NCI-H2171 treated with DMSO at 0.1 percent for 48 hours (cell line): ENCODE measurements at places on chromosomes 12 and 14.

GRCh38 chr12:117352206-117352605, 9.2 kb downstream of the NOS1 start:
- no peak for DNase-seq

DNA sequence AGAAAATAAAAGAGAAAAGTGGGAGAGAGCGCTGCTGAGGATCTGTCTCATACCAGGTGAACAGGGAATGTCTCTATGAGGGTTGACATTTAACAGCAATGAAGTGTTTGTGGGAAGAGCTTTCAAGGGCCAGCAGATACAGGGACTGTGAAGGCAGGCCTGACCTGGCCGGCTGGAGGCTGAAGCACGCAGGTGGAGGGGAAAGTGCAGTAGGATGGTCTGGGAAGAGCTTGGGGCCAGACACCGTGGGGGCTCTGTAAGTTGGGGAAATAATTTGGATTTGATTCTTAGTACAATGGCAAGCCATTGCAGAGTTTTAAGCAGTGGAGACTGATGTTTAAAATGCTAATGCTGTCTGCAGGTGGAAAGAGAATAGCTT, 23.8 kb upstream of the DHRS2 start:
- DNase-seq: no peak

- DNase-seq: no peak
Observed at GRCh38 chr14:77339407-77339806, 18.6 kb downstream of the GSTZ1 start.

- DNase-seq: no peak
Observed at GRCh38 chr12:4535871-4536270, 2.8 kb upstream of the RAD51AP1 start.

- no peak for DNase-seq
Observed at GRCh38 chr12:103331643-103332042, 164.1 kb downstream of the C12orf42 start.

GRCh38 chr12:50104417-50105366, 884 bp downstream of the GPD1 start:
- DNase-seq: no peak

DNA sequence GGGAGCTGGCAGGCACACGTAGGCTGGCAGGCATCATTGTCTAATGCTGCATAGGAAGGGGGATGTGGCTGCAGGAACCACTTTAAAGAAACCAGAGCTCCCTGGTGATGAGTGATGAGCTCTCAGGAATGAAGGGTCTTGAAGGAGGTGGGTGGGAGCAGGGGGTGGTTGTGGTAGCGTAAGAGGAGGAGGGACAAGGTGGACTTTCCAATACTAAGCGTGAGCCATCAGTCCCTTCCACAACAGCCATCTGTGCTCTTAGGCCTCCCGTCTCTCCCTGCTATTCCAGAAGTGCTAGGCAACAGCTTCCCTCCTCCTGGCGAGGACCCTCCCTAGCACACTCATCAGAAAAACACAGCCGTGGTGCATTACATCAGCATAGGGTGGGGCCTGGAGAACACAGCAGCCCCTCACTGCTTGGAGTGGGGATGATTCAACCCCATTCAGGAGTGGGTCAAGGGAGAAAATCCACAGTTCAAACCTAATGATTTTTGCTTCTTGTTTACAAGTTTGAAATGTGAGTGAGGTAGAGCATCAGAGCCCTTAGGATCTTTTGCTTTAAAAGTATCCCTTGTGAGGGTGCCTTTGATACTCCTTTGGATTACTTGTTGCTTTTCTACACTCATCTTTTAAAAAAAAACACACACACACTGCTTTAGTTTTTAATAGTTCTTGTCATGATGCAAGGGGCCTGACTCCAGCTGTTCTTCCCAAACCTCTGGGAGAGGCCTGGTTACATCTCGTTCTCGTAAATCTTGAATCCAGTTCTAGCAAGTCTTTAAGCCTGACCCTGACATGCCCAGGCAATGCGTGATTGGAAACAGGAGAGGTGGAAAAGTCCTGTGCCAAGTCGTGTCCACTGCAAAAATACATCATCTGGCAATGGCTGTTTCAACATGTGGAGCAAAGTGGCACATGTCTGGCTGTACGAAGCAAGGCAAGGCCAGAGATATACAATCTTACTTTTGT, 356.4 kb upstream of the DDHD1 start:
- DNase-seq: no peak

DNA sequence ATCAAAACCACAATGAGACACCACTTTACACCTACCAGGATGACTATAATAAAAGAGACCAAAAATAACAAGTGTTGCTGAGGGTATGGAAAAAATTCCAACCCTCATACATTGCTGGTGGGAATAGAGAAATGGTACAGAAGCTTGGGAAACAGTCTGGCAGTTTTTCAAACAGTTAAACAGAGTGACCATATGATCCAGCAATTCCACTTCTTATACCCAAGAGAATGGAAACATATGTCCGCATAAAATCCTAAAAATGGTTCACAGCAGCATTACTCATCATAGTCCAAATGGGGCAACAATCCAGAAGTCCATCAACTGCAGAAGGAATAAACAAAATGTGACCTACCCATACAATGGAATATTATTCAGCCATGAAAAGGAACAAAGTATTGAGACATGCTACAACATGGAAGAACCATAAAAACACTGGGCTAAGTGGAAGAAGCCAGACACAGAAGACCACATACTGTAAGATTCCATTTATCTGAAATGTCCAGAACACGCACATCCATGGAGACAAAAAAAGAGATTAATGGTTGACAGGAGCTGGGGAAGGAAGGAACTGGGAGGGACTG, 44.5 kb downstream of the CHGA start:
- DNase-seq: no peak

DNA sequence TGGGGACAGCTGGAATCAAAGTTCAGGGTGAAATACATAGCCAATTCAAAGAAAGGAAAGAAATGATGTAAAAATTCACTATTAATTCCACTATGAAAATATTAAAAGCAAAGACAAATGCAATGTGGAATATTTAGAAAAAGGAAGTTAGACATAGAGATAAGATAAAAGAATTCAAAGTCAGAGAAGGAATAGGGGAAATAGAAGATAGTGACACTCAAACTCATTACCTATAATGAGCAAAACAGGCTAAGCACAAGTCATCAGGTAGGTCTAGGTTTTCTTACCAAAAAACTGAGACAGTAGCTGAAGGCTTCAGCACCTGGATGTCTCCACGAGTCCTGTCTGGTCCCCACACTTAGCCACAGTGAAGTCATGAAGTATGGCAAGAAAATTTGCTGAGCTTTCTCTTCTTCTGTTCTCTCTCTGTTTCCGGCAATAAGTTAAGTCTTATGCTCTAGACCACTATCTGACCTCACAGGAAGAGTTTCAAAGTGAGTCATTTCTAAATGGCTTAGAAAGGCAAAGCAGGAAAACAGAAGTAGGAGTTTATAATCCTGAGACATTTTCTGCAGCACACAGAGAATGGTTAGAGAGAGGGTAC, at the start of gene C3AR1:
Gene C3AR1 (minus strand): TSS at position 369 of the 604 bp plus-strand sequence. CDS start 6,174 bp downstream, outside the sequence.
- no peak for DNase-seq

DNA sequence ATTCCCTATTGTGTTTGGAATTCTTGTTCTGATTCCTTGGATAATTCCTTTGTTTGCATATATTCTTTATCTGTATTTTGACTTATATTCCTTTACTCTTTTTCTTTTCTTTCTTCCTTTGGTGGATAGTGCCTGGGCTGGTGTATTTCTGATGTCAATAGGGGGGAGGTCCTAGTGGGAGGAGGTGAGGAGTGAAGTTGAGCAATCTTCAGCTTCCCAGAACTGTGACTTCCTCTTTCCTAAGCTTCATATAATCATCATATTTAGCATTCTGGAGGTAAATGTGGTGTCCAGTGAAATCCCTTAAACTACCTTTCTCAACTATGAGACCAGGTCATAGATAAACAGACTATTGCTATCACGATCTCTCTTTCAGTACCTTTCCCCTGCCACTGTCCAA, 29.6 kb upstream of the TBPL2 start:
- DNase-seq: no peak
